Activated T-cell treated with anti-CD3 and anti-CD28 coated beads, Interleukin-2, amount 50 U/mL, for 1 hour (primary cell): ENCODE measurements at places on chromosomes 16 and 17.

- no peak for DNase-seq
Observed at GRCh38 chr17:51676691-51677487, 416.5 kb downstream of the UTP18 start.

DNA sequence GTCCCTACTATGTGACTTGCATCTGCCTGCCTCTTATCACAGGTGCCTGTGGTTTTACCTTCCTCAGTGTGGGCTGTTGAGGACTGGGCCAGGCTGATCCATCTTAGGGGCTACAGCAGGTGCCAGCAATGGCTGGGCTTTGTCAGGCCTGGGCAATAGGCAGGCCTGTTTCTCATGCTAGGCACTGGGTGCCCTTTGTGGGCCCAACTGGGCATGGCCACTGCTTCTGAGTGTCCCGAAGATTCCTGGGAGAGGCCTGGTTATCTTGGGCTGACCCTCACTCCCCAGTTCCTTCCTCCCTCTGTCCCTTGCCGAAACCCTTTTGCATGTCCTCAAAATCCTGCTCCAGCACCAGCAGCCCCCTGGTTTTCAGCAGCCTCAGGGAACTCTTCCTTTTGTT, 1024.9 kb downstream of the KCNJ18 start:
- no peak for DNase-seq

DNA sequence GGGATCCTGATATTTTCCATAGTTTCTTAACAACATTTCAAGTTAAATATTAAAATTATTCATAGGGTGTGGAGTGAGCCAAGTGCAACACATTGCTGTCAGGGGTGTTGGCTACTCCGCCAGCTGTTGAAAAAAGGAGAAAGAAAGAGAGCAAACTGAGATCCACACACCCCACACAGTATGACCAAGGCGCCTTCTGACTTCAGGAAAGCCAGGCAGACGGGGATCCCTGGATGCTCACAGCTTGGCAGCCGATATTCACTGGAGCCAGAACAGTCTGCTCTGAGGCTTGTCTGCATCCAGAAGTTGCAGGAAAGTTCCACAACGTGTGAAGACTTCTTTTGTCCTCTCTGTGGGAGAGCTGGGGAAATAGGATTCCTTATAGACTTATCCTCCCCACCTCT, 9.3 kb downstream of the CHD9NB start:
- DNase-seq: no peak

- DNase-seq: no peak
Observed at GRCh38 chr17:6239241-6239798, 169.1 kb downstream of the WSCD1 start.

DNA sequence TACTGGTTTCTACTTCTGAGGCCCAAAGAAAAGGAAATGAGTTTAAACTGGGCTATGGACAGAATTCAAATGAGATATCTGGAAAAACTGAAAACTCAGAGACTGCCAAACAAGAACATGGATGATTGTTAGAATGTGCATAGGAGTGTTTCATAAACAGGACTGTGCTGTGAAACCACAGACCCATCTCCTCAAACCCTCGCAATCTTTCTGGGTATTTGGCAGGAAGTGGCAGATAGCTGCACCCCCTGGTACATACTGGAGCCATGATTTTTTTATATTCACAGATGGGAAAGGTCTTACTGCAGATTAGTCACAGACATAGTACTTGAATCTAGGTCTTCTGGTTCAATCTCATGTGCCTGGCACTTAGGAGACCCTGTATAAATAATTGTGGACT, 145.0 kb downstream of the CCDC182 start:
- DNase-seq: no peak

DNA sequence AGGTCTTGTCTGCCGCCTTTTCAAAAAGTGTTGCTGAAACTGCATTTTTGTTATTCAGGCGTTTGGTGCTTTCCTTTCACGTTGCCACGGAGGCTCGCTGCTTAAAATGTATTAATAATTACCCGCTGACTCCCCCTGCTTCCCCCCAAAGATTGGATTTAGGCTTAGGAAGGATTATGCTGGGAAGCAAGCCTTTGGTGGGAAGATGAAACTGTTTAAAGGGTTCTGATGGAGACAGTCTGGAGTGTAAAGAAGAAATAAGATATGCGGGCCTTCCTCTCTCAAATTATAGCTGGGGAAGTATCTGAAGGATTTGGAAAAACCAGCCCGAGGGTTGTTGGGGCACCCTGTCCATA, 1.1 kb downstream of the KSR1 start:
- no peak for DNase-seq

GRCh38 chr17:57086069-57086930, 1.3 kb downstream of the AKAP1 start:
- DNase-seq: peak; percentile 36

DNA sequence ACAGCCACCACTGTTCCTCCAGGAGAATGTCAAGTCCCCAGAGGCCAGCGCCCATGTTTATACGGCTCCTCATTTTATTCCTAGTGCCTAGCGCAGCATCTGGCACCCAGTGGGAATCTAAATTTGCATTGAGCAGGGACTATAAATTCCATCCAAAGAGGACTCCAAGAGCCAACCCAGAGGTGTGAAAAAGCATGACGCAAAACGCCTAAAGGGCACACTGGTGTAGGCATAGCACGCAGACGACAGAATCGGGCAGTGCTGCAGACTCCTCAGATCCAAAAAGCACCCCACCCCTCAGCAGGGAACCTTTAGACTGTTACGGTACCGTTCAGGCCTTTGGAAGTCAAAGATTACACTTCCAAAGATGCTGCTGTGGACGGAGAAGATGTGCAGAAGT, 19.5 kb downstream of the TEKT5 start:
- no peak for DNase-seq

- no peak for DNase-seq
Observed at GRCh38 chr16:14181371-14182050, 110.4 kb downstream of the MRTFB start.

DNA sequence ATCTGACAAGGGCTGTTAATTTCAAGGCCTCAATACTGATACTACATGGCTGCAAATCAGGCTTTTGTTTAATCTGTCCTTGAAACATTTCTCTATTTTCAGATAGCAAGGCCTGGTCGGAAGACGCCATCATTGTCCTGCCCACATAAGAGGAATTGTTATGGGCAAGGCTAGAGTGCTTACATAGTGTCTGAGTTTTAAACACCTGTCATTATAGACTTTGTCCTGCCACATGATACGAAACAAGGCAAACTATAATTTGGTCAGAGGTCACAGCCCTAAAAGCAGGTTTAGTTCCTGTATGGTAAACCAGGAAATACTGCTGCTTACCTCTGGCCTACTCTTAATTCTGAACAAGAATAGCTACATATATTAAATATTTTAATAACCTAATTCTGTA, 104.4 kb downstream of the SSH2 start:
- DNase-seq: no peak

DNA sequence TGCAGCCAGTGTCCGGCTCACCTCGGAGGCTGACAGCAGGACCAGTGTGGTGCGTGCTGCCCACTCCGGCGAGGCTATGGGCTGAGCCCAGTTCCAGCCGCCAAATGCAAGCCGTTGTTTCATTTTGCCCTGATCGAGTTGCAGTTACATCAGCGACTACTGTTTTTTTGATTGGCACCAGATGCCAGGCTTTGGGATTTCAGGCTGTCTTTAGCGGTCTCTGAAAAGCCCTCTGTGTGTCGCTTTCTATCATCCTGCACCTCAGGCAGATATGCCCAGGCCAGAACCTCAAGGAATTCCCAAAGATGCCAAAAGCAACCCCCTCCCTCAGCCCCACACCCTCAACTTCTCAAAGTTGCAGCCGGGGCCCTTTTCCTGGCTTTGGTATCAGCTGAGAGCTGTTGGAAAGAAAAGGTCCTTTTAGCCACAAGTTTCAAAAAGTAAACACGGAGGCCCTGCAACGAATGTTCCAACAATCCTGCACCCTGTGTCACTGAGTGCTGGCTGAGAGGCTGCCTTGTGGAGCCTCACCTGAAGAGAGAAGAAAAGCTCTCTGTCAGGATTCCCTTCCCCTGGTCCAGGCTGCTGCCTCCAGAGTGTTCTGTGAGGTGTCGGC, 58.9 kb downstream of the WWP2 start:
- no peak for DNase-seq

DNA sequence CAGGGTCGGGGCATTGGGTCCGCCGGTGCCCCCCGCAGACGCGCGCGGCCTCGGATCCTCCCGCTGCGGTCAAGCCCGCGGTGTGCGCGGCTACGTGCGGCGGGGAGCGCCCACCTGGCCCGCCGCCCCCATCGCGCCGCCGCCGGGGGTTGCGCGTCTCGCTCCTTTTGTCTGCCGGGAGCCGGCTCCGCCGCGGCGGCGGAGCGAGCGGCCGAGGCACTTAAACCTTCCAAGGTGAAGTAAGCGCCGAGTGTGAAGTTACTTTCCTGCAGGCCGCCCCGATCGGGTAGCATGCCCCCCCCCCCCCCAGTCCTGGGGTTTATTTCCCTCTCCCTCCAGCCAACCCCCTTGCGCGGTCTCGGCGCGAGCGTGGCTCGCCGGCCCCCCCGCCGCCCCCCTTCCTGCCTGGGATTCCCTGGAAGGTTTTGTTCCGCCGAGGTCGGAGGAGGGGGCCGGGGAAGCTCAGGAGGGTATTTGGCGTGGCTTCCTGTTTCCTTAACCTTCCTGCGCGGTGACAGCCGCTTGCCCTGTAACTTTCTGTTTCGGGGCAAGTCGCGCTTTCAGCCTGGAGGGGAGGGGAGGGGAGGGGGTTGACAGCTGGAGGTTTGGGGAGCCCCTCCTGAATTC, 56.6 kb upstream of the GSE1 start:
- DNase-seq: peak; percentile 64

DNA sequence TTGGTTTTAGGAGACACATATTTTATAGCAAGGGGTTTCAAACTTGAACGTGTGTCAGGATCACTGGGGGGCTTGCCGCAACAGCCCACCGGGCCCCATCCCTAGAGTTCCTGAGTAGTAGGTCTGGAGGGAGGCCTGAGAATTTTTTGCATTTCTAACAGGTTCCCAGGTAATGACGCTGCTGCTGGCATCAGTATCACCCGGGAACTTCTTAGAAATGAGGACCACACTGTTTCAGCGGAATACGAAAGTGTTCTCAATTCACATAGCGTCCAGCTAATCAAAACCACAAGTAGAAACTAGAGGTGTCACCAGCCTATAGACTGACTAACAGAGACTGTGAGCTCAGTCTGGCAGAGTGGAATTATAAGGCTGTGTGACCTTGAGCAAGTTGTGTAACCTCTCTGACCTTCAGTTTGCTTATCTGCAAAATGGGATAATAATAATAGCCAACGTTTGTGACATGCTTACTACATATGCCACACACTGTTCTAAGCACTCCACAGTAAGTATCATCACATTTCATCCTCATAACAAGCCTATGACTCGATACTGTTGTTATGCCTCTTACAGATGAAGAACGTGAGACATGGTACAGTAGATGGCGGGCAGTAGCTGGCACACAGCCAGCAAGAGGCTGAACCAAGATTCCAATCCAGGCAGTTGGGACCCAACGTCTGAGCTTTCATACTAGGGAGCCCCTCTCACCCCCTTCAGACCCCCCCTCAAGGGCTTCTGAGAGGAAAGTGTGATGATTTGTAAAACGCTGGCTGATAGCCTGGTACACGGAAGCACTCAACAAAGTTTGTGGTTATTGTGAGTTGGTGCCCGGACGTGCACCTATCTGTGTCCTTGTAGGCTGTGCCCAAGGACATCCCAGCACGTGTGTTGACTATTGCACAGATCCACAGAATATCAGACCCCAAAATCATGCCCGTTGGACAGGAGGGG, 4.6 kb upstream of the ICAM2 start:
- DNase-seq: peak; percentile 76
